Stimulated activated CD8-positive, alpha-beta memory T cell treated with anti-CD3 and anti-CD28 coated beads, Interleukin-12 subunit alpha, Interleukin-12 subunit beta, amount 100 ng/mL, for 4 hours (primary cell): ENCODE measurements at places on chromosomes 1 and 21.

- DNase-seq, result no peak
Measured at GRCh38 chr1:186900539-186901237, 71.9 kb downstream of the PLA2G4A start.

GRCh38 chr1:17745479-17745955 lies 9.6 kb upstream of the ACTL8 start:
- no peak for DNase-seq

DNA sequence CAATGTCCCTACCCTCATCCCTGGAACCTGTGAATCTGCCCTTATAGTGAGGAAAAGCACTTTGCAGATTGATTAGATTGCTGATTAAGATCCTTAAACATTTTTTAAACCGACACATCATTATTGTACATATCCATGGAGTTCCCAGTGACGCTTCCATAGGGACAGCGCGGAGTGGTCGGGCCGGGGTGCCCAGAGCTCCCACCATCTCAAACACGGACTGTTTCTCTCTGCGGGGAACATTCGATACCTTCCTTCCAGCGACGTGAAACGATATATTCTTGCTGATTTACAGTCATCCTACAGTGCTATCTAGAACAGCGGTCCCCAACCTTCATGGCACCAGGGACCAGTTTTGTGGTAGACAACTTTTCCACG lies 4.0 kb downstream of the KRTAP10-12 start:
- no peak for DNase-seq

DNA sequence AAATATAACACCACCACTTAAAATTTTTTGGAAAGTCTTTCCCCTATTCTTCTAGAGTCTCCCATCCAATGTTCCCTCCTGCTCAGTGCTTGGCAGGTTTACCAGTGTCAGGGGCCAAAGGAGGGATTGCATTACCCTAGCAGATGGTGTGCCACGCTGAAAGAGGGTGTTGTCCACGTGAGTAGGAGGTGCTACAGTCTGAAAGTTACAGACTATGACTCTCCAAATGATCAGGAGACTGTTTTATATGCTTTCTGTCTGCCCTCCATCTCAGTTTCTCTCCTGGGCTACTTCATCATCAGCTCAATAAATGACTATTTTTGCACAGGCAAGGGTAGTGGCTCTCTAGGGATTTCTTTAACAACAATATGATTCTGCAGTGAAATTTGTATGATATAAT lies 31.3 kb upstream of the ANGPTL7 start:
- no peak for DNase-seq
